ENCODE measurements at places on chromosomes 16 and 17.

GRCh38 chr16:56936491-56936890, 4.5 kb downstream of the HERPUD1 start:
- no peak for DNase-seq

DNA sequence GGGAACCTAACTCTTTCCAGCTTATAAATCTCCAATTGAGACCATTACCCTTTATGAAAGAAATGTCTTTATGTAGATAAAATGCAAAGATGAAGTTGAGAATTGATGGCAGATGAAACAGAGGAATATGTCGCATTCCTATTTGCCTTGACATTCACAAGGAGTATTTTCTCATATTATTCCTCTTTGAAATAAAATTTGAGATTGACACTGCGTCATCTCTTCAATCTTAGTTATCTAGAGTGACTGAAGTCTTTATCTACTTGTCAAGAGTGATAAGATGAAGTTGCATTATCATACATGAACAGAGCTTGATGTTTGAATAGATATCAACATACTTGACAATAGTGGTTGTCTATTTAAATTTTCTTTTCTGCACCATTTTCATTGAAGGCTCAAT, 574.4 kb upstream of the SOX9 start:
- DNase-seq: no peak

DNA sequence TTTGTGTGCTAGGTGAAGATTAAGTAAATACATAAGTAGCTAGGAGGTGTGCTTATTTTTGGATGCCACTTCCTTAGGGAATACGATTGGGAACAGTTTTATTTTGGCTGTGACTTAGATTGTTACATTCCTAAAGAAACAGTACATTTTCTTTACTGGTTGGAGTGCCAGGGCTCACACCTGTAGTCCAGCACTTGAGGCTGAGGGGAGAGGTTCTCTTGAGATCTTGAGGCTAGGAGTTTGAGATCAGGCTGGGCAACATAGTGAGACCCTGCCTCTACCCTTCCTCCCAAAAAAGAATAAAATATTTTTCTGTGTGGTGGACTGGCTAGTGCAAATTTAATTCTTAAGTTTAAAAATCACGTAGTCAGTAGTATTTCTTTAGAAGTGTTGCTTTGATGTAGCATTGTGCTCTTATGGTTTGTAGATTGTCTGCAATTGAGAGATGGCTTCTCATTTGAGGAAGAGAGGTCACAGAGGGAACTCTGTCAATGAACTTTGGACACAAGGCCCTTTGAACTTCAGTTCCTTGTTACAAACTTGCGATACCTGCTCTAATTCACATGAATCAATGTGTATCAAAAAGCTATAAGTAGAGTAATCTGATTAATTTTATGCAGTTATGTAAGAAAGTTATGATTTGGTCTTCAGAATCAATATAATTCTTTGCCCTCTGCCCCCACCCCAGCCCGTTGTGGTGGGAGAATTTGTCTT, 7.1 kb downstream of the HAPSTR1 start:
- DNase-seq: no peak

DNA sequence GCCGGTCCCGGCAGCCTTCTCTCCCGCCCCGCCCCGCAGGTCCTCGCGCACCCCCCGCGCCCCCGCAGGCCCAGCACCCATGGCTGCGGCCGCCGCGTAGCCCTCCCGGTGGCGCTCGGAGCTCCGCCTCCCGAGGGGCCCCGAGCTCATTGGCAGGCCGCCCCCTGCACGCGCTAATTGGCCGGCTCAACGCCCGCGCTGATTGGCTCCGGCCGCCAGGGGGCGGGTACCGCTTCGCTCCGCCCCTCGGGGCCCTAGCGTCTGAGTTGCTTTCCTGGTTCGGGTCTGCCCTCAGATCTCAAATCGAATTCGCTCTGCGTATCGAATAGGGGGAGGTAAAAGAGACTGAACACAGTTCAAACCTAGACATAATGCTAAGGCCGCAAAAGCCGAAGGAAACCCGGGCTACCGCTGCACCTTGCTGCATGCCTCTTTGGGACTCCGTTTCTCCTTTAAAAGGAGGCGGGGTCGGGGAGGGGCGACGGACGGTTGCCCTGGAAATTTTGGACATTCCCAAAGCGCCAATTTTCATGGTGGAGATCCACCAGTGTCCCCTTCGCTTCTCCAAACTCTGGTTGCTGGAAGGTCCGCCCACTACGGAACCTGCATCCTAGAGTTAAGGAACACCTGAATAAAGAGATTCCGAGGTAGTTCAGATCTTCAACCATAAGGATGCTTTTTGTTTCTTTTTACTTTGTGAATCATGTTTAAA, at the start of gene DEXI:
Gene DEXI, minus strand, starts transcription at position 117 of the 712 bp plus-strand sequence. CDS start 463 bp downstream, outside the sequence.
- DNase-seq: peak; percentile 89

DNA sequence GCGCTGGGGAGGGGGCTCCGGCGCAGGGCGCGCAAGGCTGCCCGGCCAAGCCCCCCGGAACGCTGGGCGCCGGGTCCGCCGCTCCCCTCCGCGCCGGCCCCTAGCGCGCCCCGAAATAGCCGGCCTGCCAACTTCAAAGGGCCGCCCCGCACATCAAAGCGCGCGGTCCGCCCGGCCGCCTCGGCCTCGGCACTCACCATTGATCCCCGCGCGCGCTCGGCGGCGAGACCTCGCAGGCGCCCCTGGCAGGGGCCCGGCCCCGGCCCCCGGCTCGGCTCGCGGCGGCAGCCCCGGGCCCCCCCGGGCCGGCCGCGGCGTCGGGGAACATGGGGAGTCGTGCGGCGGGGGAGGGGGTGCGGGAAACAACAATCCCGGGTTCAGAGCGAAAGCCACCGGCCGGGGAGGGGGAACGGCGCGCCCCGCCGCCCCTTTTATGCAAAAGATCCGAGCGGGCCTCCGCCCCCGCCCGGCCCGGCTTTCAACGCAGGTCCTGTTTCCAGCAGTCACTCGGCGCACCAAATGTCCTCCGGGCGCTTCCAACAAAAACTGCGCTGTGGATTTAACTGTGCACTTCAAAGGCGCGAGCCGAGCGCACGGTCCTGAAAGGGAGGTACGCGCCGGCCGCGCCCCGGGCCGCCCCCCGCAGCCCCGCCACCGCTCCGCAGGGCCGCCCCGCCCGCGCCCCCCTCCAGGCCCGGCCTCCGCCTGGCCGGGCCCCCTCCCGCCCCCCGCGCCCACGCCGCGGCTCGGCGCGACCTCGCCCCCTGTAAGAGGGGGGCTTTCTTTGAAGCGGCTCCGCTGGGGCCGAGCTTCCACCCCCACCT, 608 bp downstream of the AXIN2 start:
- peak; percentile 34 for DNase-seq

GRCh38 chr17:40063187-40063771, 514 bp downstream of the THRA start:
- no peak for DNase-seq

- DNase-seq: no peak
These were observed 35.8 kb upstream of the PITPNM3 start for GRCh38 chr17:6592173-6592572.

GRCh38 chr17:17063546-17064122, 21.4 kb downstream of the MPRIP start:
- DNase-seq: no peak

- DNase-seq: no peak
These were observed 75.1 kb downstream of the SHISA9 start for GRCh38 chr16:12976496-12976895.

DNA sequence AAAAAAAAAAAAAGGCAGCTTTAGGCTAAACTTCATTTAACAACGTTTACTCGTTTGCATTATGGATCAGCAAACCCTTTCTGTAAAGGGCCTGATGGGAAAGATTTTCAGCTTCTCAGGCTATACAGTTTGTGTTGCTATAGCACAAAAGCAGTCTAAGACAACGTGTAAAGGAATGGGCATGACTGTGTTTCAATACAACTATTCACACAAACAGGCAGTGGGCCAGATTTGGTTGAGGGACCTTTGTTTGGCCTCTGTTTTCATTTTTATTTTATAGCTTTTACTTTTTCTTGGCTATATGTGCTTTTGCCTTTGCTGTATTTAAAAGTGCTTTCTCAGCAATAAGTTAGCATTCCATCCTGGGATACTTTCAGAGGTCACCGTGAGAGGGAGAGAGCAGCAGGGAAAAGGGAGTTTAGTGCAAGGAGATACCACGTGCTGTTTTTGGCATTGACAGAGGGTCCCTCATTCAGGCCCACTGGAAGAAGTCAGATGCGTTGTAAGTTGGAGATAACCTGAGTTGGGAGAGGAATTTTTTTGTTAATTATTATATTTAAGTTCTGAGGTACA, 335.6 kb downstream of the UTP18 start:
- no peak for DNase-seq

DNA sequence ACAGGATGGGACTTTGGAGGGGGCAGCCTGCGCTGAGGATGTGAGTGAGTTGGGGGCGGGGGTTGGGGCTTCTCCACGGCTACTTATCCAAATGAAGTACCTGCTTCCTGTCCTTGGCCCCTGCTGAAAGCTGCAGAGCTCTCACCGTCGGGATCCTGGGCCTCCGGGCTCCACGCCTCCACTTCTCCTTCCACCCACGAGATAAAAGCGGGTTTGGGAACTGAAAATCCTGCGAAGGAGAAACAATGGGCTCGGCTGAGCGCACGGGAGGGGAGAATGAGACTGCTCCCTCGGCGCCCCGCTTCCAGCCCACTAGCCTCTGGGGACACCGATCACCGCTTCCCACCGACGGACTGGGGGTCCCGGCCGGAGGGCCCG, 486 bp downstream of the ZNF785 start:
- no peak for DNase-seq

- DNase-seq: no peak
These were observed 66.7 kb downstream of the C16orf95 start for GRCh38 chr16:87250431-87250960.

GRCh38 chr16:15776572-15776971, 80.3 kb downstream of the MYH11 start:
- DNase-seq: no peak

DNA sequence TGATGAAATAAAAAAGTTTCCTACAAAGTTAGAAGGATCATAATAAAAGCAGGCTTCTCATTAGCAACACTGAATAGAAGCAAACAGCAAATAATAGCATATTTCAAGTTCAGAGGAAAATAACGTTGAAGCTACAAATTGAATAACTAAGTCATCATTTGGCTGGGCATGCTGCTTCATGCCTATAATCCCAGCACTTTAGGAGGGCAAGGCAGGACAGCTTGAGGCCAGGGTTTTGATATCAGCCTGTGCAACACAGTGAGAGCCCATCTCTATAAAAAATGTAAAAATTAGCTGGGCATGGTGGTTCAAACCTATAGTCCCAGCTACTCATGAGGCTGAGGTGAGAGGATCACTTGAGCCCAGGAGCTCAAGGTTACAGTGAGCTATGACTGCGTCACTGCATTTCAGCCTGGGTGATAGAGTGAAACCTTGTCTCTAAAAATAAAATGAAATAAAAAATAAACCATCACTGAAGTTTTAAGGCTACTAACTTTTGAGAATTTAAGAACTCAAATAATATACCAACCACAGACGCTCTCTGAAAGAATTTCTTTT, 25.5 kb downstream of the NCOR1 start:
- no peak for DNase-seq

GRCh38 chr16:31000671-31001382, 9.6 kb downstream of the STX1B start:
- DNase-seq: no peak

DNA sequence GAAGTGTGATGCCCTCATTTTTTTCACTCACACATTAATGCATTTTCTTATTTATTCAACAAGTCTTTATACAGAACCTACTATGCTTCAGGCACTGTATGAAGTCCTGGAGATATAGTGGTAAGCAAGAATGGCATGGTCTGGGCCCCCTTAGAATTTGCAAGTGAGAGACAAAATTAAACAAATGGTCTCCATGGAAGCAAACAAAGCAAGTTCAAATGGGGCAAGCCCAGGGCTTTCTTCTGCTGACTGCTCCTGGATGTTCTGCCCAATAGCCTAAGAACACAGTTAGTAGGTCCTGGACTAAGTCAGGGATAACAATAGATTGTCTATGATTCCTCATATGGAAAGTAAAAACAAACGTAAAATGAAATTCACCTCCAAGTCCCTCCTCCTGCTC, 31.3 kb upstream of the DDX52 start:
- DNase-seq: no peak

GRCh38 chr16:68234188-68235107, 1.5 kb downstream of the ESRP2 start:
- DNase-seq: no peak

- DNase-seq: no peak
These were observed 5.0 kb upstream of the TNFRSF13B start for GRCh38 chr17:16976725-16977550.

DNA sequence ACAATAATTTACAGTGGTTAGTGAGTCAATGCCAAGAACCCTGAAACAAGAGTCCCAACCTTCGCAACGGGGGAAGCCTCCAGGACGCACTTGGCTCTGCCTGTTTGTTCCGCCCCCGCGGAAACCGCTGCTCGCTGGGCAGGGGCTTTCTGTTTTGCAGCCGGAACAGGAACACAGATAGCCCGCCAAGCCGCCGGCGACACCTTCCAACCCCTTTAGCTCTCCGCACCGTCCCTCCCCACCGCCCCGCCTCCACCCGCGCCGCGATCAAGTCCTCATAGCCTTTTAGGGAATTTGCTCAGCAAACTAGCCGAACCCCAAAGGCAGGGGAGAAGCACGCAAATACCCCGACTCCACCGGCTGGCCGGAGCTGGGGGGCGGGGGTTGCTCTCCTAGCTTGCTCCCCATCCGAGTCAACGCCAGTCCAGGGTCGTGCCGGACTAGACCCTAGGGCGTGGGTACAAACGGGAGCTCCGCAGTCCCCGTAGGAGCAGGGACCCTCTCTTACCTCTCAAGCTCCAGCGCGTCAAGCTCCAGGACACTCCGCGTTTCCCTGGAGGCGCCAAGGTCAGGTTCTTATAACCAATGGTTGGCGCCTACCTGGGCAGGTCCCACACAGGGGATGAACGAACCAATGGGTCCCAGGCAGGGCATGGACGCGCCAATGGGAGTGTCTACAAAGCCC, at the start of gene SLFN13:
Gene SLFN13, minus strand, starts transcription at position 553 of the 685 bp plus-strand sequence. CDS start 3,086 bp downstream, outside the sequence.
- peak; percentile 53 for DNase-seq

DNA sequence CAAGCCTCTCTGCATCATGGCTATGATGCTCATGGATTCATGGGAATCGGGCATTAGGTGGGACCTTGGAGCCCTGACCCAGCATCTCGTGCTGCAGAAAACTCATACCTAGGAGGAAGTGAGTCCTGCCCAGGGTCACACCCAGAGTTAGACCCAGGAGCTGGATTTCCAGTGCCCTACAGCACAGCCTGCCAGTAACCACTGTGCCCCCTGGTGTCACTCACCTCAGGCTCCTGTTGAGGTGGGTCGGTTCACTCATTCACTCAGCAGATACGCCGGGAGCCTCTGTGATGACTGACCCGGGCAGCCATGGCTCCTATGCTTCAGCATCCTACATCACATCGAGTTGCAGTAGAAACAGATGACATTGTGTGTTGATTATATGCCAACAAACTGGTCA, 143.4 kb downstream of the MSI2 start:
- no peak for DNase-seq

- DNase-seq: no peak
These were observed 1.5 kb downstream of the GGA2 start for GRCh38 chr16:23508589-23509440.

- DNase-seq: no peak
These were observed 18.2 kb upstream of the MAP3K14 start for GRCh38 chr17:45334701-45335677.

GRCh38 chr17:17366941-17367875, 64.0 kb downstream of the NT5M start:
- DNase-seq: no peak

GRCh38 chr17:32159586-32160438, 17.5 kb downstream of the RHOT1 start:
- no peak for DNase-seq

- DNase-seq: no peak
These were observed 76.4 kb downstream of the KCNJ12 start for GRCh38 chr17:21452377-21453143.

Data from activated CD4-positive, CD25-positive, alpha-beta regulatory T cell (primary cell).